Gastrocnemius medialis (tissue), 4 donors: ENCODE measurements at places on chromosomes 12 and 14.
A peak's percentile ranks its signal among the peaks of the same experiment; 100 is the strongest.

- DNase-seq, result no peak
Observed at GRCh38 chr14:101767618-101768362, 6.3 kb downstream of the PPP2R5C start.

DNA sequence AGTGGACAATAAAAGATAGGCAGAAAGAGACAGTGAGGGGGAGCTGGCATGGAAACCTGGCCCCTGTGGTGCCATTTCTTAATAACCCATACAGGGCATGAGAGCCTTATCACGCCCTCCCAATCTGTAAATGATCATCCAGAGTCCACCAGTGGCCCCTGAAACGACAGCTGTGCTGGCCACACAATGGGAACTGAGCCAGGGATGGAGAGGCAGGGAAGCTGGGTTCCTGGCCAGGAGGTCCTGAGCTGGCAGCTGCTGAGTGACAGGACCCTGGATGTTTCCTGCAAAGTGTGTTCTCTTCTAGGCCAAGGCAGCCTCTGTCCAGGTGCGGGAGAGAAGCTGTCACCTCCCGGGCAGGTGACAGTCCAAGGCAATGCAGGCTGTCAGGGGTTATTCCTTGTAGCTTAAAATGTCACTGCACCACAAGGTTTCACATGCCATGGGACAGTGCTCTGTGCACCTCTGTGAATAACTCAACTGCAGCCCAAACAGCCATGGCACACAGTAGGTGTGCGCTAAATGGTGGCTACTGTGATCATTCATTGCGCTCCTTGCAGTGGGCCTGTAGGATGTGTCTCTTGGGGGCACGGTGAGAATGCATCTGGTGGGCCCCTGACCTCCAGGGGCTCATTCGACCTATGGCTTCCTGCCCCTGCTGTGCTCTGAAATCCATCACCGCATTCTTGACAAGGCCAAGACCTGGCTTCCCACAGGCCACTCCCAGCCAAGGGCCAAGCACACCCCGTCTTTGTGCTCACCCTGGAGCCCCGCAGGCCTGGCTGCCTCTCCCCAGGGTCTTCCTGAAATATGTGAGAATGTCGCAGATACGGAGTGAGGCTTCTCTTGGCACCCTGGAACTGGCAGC, 46.3 kb upstream of the BCL11B start:
- no peak for DNase-seq

GRCh38 chr14:32426586-32427388, 97.7 kb downstream of the AKAP6 start:
- no peak for DNase-seq

DNA sequence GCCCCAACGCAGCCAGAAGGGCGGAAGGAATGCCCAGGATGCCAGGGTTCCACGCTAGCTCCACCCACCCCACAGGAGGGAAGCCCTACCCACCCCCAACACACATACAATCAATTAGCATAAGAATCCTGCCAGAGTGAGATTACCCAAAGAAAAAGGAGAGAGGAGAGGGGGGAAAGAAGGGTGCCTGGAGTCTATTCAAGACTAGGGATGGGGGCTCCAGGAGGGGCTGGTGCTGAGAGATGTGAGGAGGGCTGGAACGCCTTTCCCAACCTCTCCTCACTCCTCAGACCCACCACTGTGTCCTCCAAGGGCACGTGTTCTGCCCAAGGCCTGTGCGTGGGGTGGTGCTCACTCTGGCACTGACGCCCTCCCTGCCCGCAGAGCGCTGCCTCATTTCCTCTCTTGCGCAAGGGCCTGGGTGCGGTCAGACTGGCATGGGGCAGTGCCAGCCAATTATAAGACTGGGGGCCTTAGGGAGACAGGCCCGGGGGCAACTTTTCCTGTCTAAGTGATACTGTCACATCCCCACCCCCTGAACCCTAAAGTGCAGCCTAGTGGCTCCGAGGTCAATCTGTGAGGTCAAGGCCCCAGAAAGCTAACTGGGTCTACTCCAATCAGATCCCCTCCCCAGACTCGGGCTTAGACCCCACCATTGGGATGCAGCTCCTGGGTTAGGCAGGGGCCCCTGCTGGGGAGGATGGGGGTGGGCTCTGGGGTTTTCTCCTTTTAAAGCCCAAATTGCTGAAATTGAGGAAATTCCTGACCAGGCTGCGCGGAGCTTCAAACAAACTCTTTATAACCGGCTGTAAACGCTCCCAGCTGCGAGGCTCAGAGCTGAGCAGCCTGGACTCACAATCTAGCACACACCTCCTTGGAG, 10.2 kb upstream of the ITGB7 start:
- peak; percentile 51 for DNase-seq

GRCh38 chr12:16271062-16271461, 6.4 kb downstream of the SLC15A5 start:
- no peak for DNase-seq

- no peak for DNase-seq
Observed at GRCh38 chr12:85821206-85821605, 15.0 kb downstream of the RASSF9 start.

GRCh38 chr14:68781161-68782021, 11.5 kb downstream of the ZFP36L1 start:
- no peak for DNase-seq

DNA sequence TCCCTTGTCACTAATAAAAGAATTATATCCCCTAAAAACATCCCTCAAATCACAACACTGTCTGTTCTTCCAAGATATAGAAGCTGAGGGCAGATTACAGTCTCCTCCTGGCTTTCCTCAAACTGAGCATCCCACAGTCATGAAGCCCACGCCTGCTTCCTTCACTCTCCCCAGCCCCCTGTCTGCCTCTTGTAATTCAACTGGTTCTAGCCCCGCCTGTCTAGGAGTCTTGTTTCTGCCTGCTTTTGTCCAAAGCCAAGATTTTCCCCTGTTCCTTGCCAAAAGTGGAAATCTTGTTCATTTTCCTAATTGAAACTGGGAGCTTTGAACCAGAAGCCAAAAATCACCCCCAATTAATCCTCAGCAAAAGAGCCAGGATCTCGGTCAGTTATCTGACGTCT, 35.9 kb upstream of the PWP1 start:
- DNase-seq, result no peak

- DNase-seq, result no peak
Observed at GRCh38 chr14:104424406-104425072, 155.0 kb upstream of the C14orf180 start.

DNA sequence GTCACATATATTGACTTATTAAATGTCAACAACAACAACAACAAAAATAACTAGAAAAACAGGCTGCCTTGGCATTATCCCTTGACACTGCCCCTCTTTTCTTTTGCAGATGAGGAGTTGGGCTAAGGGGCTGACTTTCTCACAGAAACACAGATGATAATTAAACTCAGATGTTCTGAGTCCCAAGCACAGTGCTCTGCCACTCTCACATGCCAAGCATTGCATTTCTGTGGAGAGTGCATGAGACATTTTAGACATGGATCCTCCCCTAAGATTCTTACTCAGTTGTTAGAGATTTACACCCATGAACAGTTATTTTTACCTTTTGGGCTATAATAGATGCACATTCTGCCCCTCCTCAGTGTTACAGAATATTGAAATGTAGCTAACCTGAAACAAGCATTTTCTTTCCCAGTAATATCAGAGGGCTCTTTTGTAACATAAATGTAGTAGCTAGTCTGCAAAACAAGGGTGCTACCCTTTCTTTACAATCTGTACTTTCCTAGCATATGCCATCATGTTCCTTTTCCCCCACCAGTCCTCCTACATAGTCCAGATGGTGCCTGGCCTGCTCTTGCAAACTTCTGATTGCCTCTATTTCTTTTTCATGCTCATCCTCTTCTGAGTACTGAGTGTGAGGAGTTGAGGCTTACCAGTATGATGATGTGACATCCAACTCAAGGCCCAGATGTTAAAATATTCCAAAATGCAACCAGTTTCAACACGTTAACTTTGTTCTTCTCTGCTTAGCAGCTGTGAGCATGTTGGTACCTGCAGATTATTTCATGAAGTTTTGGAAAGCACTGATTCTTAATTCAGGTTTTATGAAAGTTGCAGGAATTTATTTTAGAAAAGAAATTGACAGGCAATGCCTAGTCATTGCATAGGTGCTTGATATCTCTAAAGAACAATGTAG, 125.0 kb upstream of the ATP2B1 start:
- DNase-seq, result no peak

GRCh38 chr14:92644171-92644969, 104.1 kb downstream of the LGMN start:
- no peak for DNase-seq

DNA sequence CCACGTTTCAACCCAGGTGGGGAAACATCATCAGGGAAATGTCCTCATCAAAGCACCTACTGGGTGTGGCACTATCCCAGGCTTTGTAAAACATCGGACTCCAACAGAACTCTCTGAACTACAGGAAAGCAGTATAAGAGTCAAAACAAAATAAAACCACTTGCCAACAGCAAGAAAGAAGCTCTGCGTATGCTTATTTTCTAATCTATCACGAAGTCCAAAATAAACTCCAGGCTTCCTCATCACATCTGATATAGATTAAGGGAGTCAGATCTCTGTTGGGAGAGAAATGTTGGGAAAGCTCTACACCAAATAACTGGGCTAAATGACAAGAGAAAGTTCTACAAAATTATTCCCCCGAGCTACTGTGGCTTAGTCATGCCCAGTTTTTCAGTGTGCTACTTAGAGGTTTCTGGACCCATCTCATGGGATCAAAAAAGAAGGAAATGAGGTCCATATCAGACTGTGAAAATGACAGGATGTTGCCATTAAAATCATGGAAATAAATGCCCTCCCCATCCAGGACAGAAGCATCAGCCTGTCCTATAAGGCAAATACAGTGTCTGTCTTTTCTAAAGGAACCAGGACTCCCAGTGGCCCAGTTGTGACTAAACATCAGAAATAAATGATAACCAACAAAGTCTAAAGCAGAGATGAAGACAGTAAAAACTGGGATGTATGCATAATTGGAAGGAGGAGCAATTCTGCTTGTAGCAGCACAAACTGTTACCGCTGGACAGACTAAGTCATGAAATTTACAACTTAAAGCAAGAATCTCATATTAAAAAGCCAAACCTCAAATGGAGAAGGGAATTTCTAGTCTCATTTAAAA, 149.5 kb downstream of the STXBP6 start:
- no peak for DNase-seq

DNA sequence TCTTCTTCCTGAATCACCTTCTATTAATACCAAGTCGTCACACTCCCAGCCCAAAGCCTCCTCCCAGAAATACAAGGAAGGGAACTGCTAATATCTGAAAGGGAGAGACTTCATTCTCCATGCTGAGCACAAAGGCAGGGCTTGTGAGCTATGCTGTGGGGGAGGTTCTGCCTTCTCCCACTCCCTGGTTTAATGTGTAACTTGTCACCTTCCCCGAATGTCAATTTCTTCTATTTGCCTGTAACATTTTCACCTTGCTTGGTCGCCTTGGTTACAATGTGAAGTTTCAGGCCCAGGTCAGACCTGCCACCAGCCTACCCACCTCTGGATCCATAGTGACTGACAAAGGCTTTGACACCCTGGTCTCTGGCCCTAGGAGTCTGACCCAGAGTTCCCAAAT, 82.0 kb upstream of the ESRRB start:
- DNase-seq, result no peak

GRCh38 chr14:58770491-58770982, 132.8 kb downstream of the DACT1 start:
- DNase-seq, result no peak

DNA sequence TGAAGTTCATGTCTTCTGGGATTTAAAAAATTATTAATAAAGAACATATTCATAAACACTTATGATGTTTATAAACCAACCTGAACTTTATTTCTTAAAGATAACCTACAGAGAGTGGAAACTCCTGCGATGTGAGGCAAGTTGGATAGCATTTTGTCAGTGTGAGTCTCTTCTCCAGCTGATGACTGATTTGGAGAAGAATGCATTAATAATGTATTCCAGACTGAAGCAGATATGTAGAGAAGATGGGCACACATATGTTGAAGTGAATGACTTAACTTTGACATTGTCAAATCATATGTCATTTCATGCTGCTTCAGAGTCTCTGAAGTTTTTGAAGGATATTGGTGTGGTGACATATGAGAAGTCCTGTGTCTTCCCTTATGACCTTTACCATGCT, 7.3 kb downstream of the HELB start:
- DNase-seq, result no peak

DNA sequence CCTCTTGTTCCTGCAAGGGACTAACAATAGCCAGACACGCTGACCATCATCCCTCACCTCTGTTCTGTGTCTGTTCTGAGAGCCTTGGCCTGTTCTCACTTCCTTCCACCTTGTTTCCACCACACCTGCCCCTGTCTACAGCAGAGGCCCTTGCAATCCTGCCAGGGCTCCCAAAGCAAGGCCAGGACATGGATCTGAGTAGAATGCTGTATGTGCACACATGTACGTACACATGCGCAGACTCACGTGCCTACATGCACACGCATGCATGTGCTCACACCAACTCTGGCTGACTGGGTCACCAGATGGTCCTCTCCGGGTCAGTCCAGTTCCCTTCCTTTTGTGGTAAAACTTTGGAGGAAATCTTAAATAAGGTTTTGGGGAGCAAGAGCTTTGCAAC, 133.0 kb upstream of the C14orf180 start:
- DNase-seq, result no peak

DNA sequence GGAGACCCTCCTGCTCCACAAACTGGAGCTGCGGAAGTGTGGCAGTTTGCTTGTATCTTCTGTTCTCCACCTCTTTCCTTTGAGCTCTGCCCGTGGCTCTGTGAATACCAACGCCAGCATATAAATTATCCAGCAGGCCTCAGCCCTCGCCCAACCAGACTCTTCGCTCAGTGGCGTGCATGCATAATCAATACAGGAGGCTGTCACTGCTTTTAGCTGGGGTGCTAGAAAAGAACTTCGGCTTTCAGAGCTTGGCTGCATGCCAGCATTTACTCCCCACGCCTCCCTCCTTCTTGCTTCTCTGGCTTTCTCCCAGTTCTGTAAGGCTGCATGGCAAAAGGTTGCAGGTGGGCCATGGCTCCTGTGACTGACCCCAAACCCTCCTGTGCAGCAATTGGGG, 26.9 kb downstream of the NRXN3 start:
- no peak for DNase-seq

DNA sequence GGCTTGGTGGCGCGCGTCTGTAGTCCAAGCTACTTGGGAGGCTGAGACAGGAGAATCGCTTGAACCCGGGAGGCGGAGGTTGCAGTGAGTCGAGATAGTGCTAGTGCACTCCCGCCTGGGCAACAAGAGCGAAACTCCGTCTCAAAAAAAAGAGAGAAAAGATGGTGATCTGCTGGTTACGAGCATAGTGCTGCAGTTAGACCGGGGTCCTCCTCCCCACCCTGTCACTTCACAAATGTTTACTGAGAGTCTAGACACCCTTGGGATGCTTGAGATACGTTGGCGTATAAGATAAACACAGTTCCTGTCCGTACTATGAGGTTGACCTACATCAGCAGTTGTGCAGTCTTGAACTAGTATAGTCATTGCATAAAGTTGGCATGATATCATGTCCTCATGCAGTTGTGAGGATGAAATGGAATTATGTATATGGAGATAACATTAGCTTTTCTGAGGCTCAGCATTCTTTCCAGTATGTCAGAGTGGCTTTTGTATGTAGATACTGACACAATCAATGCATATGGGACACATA, 787 bp downstream of the ACAD10 start:
- no peak for DNase-seq
